Glomerular endothelial cell (primary cell): ENCODE measurements at places on chromosomes 1 and 21. TPM values are rescaled to one million over a fixed set of nuclear protein-coding genes. Genes with fewer than 3 reads are reported as not detected.

CLDN19 gene
- total RNA-seq = not detected in 2 replicates

DNA sequence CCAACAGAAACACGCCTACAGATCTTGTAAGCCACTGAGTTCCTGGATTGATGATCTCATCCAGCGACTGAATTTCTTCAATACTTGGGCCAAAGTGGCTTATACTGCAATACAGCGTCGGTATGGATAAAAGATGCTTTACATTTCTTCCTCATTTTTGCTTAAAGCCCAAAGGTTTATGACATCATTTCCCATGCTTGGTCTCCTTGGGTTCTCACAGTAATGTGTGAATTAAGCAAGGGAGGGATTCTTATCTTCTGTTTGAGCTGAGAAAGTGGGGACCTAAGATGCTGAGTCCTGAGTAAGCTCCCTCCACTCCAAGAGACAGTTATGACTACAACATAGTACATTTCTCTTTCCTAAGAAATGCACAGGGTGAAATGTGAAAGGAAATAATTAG is 39.5 kb downstream of the LBR start:
- DNase-seq = no peak

GRCh38 chr1:114666954-114667353 is 2.9 kb downstream of the DENND2C start:
- no peak for DNase-seq

- no peak for DNase-seq
Measured at GRCh38 chr1:86471291-86471690, 2.6 kb downstream of the CLCA1 start.

DNA sequence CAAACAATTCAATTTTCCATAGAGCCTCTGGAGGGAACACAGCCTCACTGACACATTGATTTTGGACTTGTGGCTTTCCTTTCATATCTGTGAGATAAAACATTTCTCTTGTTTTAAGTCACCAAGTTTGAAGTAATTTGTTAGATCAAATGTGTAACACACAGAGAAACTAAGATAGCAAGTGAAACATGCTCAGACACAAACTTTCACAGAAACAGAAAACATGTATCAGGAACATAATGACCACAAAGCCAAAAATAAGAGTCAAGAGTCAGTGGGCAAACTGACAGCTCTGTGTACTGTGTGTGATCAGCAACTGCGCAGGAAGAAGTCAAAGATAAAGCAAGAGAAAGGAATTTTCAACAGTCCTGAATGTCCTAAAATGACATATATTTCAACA is 1237.5 kb downstream of the AMY1C start:
- no peak for DNase-seq

DNA sequence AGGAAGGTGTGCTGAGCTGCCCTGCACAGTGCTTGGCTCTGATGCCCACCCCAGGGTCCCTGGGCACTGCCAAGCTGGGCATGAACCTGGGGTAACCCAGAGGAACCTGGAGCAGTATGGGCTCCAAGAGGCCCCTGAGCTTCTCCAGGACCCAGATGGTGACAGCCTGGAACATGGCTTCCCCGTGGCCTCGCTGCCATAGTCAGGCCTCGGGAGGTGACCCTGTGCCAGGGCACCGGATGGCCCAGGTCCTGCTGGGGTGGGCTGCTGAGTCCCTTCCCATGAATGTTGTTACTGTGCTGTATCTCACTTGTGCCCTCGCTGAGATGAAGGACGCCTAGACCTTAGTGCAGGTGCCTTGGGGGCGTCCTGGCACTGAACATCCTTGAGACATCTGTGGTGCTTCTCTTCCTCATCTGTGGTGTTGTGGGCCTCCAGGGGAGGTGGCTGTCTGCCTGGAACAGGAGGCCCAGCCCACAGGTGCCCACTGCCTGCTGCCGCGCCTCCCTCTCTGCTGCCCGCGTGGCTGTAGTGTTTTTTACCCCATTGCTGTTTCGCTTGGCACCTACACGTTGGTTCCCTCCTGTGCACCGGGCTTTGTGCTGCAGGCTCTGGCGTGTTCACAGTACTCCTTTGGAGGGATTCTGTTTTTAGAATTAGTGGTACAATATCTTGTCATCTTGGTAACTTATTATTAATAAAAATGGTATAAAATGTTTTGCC is 160.3 kb downstream of the PCBP3 start:
- DNase-seq = no peak

GRCh38 chr1:164703463-164703862 is 144.5 kb downstream of the PBX1 start:
- DNase-seq = no peak

GUCA2B gene
- not detected in 2 replicates for total RNA-seq

HUNK gene
- 0.10 TPM in 1 of 2 replicates, not detected in the other for total RNA-seq

GRCh38 chr1:60622486-60622885 is 459.9 kb upstream of the NFIA start:
- DNase-seq = no peak

PCSK9 gene
- 0.97 and 2.6 TPM in 2 replicates for total RNA-seq

DNA sequence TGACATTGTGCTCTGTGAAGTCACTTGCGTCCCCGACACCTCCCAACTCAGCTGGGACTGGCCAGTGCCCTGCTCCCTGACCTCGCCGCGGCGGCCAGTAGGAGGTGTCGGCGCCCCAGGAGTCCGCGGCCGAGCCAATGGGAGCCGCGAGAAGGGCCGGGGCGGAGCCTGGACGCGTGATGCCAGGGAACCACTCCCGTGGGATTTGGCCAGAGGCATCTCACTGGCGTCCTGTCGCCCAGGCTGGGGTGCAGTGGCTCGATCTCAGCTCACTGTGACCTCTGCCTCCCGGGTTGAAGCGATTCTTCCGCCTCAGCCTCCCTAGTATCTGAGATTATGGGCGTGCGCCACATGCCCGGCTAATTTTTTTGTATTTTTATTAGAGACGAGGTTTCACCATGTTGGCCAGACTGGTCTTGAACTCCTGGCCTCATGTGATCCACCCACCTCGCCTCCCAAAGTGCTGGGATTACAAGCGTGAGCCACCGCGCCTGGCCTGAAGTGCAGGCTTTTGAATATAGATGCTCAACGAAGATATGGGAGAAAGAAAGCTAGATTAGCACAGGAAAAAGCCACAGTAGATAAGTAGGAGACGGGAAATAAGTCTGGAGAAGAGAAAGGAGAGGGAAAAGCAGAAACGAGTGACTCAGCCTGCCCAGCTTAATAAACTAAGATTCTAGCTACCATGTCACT is 38.0 kb downstream of the ZBTB8OS start:
- peak; percentile 25 for DNase-seq

GPR52 gene
- 2.9 TPM in 1 of 2 replicates, not detected in the other for total RNA-seq

HPDL gene
- 0.24 and 2.1 TPM in 2 replicates for total RNA-seq

- no peak for DNase-seq
Measured at GRCh38 chr1:181987334-181987895, 74.1 kb downstream of the ZNF648 start.

DNA sequence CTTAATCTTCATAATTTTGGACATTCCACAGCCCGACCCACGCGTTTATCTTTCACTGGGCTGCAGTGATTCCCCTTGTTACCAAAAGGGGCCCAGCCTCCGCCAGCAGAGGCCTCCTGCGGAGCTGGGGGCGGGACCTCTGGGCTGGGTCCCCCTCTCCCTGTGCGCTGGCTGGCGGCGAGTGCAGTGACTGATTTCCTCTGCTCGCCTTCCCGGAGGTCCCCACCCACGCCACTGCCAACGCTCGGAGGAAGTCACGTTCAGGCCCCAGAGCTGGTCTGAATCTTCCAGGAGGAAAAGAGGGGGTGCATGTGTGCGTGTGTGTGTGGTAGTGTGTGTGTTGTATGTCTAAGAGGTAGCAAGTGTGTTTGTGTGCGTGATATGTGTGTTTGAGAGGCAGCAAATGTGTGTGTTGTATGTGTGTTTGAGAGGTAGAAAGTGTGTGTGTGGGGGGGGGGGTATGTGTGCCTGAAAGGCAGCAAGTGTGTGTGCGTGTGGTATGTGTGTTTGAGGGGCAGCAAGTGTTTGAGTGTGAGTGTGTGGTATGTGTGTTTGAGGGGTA is 35.0 kb upstream of the JAK1 start:
- no peak for DNase-seq

GRCh38 chr21:17679002-17679600 is 66.4 kb upstream of the BTG3 start:
- DNase-seq = peak; percentile 29

GRCh38 chr1:89487972-89488371 is 36.7 kb upstream of the LRRC8B start:
- no peak for DNase-seq

DNA sequence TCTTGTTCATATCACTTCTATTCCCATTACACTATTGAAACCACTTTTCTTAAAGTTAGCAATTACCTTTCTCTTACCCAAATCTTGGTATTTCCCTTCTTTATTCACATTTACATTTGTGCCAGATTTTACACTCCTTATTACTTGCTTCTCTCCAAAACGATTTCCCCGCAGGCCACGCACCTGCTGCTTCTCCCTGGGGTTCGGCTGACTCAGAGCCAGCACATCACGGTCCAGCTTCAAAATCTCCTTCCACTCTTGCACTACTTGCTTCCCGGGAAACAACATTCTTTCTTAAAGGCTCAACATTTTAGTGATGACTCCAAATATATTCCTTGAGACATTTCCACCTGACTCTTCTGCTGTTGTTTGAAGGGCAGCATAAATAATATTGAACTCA is 20.7 kb downstream of the LHX9 start:
- no peak for DNase-seq

GRCh38 chr1:230866171-230867070 is 1.9 kb downstream of the C1orf198 start:
- no peak for DNase-seq

- no peak for DNase-seq
Measured at GRCh38 chr1:112267206-112267605, 128.8 kb upstream of the CTTNBP2NL start.

DNA sequence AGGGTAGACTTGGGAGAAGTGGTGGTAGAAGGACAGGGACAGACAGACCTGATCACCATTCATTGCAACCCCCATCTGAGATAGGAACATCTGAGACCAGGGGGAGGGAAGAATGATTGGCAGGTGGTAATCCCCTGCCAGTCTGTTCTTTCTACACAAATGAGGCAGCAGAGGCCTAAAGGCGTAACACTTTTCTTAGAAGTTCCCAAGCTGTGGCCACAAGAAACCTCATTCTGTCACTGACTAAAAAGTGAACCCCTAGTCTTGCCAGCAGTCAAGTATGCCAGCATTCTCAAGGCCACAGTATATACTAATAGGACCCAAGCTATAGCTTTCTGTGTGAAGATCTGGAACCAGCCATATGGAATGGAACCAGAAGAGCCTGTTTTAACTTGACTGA is 638.0 kb downstream of the KCNT2 start:
- DNase-seq = no peak

- no peak for DNase-seq
Measured at GRCh38 chr1:75426688-75427087, 184.2 kb downstream of the SLC44A5 start.

PLPPR4 gene
- 0.05 and 1.5 TPM in 2 replicates for total RNA-seq

PPP1R15B gene
- 24.9 and 36.2 TPM in 2 replicates for total RNA-seq

DNA sequence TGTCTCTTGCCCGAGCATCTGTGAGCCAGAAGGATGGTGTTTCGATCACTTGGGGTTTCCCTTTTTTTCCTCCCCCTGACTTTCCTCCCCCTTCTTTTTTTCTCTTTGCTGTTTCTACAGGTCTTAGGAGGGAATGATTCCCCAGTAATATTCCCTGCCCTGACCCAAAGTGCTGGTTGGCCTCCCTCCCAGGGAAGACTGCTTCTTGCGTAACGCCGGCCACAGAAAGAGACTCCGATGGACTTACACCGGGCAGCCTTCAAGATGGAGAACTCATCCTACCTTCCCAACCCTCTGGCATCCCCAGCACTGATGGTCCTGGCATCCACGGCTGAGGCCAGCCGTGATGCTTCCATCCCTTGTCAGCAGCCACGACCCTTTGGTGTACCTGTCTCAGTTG is 6.8 kb downstream of the RNF220 start:
- no peak for DNase-seq

IFI44L gene
- total RNA-seq = 2.8 and 41.5 TPM in 2 replicates

- peak; percentile 41 for DNase-seq
Measured at GRCh38 chr21:37060296-37060695, 12.6 kb downstream of the PIGP start.

AURKAIP1 gene
- total RNA-seq = 145 and 181 TPM in 2 replicates

- DNase-seq = no peak
Measured at GRCh38 chr1:154755858-154756730, 114.0 kb downstream of the KCNN3 start.

ABCB10 gene
- total RNA-seq = 18.1 and 24.4 TPM in 2 replicates

DNAJC28 gene
- total RNA-seq = 0.24 and 1.8 TPM in 2 replicates

- DNase-seq = no peak
Measured at GRCh38 chr1:27566462-27567145, 37.3 kb downstream of the AHDC1 start.

BRINP3 gene
- total RNA-seq = not detected in 2 replicates

BMP8A gene
- 0.15 and 0.53 TPM in 2 replicates for total RNA-seq

- DNase-seq = no peak
Measured at GRCh38 chr1:222798975-222799374, 15.9 kb upstream of the DISP1 start.

AMY1B gene
- total RNA-seq = not detected in 2 replicates

GRCh38 chr1:209100460-209100859 is 483.1 kb upstream of the CAMK1G start:
- DNase-seq = no peak

GRCh38 chr1:150535511-150536287 is 13.5 kb upstream of the ADAMTSL4 start:
- DNase-seq = no peak

DNA sequence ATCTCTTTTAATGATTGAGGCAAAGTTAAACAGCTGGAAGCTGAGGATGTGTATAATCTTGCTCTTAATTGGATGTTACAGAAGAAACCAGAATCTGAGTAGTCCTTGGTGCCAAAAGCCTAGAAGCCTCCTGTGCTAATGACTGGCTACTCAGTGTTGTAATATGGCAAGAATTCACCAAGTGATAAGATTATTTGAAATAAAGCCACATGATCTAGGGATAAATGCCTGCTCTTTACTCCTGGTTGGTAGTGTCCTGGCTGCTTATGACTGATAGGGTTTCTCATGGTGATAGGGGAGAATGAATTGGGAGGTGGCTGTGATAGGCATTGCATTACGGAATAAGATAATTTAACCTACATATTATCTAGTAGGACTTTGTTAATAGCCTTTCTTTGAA is 13.6 kb upstream of the MAB21L3 start:
- no peak for DNase-seq

LRRIQ3 gene
- 0.10 TPM in 1 of 2 replicates, not detected in the other for total RNA-seq

GRCh38 chr1:42953182-42954180 is 5.2 kb downstream of the SLC2A1 start:
- no peak for DNase-seq

GRCh38 chr1:235883261-235883927 is 16.7 kb upstream of the LYST start:
- no peak for DNase-seq

GRCh38 chr1:25110485-25110884 is 121.8 kb downstream of the SYF2 start:
- no peak for DNase-seq

GRCh38 chr1:110524311-110525248 is 5.6 kb upstream of the KCNA10 start:
- DNase-seq = peak; percentile 4
